Endothelial cell (in vitro differentiated cells): ENCODE measurements at places on chromosomes 7 and 10. TPM values are rescaled to one million over a fixed set of nuclear protein-coding genes. Genes with fewer than 3 reads are reported as not detected.

The TMEM176A gene
- total RNA-seq: 1.3 TPM

The CFAP70 gene
- total RNA-seq: 1.7 TPM

The GIMAP1 gene
- 3.6 TPM for total RNA-seq

The SH3PXD2A gene
- total RNA-seq: 59.9 TPM

The AKR1C8 gene
- not detected for total RNA-seq

The TRPV6 gene
- total RNA-seq: not detected

The CYP2E1 gene
- 7.7 TPM for total RNA-seq

The C10orf90 gene
- not detected for total RNA-seq

The NYAP1 gene
- 2.2 TPM for total RNA-seq

The CDC14C gene
- total RNA-seq: not detected

The MLLT10 gene
- total RNA-seq: 50.6 TPM

The RASA4B gene
- 6.2 TPM for total RNA-seq

The PRKCQ gene
- total RNA-seq: 24.0 TPM

The STAG3 gene
- total RNA-seq: 1.9 TPM

The TAS2R5 gene
- total RNA-seq: 1.9 TPM

The TAS2R16 gene
- not detected for total RNA-seq

The HOXA7 gene
- not detected for total RNA-seq

The GIMAP6 gene
- total RNA-seq: 47.7 TPM

The SPAM1 gene
- not detected for total RNA-seq

The LIPF gene
- total RNA-seq: not detected

The ASZ1 gene
- not detected for total RNA-seq

The SMO gene
- 17.4 TPM for total RNA-seq

The AGR2 gene
- total RNA-seq: not detected

The WASHC2A gene
- total RNA-seq: 79.3 TPM

The AMPH gene
- 1.6 TPM for total RNA-seq

The SLC13A4 gene
- not detected for total RNA-seq

The PPP1R17 gene
- total RNA-seq: 0.36 TPM

The VWDE gene
- total RNA-seq: 3.2 TPM

The ANXA8 gene
- total RNA-seq: not detected

The HHEX gene
- total RNA-seq: 182 TPM

The ZNF862 gene
- total RNA-seq: 22.6 TPM

The EVX1 gene
- total RNA-seq: 0.51 TPM

The GFRA1 gene
- total RNA-seq: 4.2 TPM

The CPVL gene
- 21.8 TPM for total RNA-seq

The HECW1 gene
- total RNA-seq: 0.15 TPM
